SW 1271 (cell line): ENCODE measurements at places on chromosomes 7 and 10.
A peak's percentile ranks its signal among the peaks of the same experiment; 100 is the strongest.

DNA sequence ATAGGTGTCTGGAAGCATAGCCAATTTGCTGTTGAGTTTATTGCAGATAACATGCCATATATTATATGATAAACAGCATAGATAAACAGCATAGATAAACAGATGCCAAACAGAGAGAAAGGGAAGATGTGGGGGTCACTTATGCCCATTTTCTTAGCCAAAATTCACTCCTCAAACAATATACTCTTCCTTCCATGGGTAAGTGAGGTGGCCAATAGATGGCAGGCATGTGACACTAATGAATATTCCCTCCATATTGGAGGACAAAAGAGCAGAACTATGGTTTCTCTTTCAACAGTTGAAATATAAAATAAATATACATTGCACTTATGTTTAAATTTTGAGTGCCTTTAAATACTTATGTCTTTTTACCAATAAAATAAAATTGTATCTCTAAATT lies 1212.8 kb downstream of the REEP3 start:
- peak; percentile 5 for DNase-seq

GRCh38 chr7:6478186-6478585 lies 30.4 kb upstream of the DAGLB start:
- no peak for DNase-seq

DNA sequence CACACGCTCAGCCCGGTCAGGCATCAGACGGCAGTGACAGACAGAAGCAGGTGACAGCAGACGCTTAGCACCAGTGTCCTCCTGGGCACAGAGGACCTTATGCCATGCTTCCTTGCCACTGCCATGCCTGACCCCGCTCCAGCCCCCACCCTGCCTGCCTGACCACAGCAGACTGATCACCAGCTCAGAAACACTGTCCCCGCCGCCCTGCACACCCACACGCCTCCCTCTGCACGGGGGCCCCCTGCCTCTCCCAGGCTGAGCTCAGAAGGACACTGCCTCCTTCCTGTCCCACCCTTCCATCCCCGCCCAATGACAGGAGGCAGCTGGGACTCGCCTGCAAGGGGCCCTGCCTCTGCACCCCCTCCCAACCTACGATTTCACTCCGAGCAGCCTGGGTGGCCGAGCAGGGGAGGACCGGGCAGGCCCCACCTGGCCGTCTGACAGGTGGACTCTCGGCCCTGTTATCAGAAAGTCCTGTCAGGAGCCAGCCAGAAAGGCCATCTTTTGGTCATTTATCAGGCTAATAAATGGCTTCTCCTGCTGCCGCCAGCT lies 183.4 kb downstream of the ELFN1 start:
- no peak for DNase-seq

GRCh38 chr7:55093674-55094073 lies 74.9 kb downstream of the EGFR start:
- no peak for DNase-seq

DNA sequence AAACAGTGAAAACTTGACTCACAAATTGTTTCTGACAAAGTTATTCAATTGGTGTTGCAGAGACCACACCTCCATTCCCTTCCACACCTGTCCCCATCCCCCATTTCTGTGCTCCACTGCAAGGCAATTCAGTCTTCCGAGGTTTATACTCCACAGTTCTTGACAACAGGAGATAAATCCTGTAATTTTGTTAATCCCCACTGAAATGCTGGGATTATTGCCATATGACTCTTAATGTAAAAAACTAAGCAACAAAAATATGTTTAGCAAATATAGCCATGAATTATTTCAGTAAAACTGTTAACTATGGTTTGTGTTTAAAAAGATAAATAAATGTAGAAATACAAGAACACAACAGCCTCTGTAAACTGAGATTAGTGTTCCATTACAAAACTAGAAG lies 170.1 kb upstream of the SEMA3D start:
- no peak for DNase-seq

DNA sequence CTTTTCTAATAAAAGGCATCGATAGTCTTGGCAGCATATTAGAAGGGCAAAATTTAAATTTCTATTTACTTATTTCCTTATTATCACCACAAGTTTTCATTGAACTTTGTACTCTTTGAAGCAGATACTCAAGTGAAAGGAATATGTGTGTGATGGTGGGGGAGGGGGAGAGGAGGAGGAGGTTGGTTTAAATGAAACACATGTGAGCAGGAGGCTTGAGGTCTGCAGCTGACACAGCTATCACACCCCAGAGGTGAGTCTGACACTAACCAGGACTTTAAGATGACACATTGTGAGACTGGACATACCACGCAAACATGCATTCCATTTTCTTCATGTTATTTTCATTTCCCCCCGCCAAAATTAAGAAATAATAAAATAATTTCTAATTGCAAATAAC lies 63.3 kb downstream of the CTTNBP2 start:
- DNase-seq, result no peak

DNA sequence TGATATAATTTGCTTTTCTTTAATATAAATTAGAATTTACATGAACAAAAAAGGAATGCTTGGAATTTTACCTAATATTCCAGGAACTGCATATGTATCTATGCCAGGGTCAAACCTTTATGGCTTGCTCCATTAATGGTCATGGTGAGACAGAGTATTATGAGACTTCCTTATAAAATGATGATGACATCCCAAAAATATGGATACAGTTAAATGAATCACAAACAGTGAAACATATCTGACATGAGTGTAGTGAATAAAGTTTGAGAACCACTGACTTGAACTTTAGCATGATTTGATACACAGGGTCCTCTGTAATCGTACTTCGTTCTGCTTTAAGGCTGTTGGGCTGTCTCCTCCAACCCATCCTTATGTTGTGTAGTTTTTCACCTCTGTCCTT lies 51.8 kb downstream of the MARCHF5 start:
- DNase-seq, result no peak

DNA sequence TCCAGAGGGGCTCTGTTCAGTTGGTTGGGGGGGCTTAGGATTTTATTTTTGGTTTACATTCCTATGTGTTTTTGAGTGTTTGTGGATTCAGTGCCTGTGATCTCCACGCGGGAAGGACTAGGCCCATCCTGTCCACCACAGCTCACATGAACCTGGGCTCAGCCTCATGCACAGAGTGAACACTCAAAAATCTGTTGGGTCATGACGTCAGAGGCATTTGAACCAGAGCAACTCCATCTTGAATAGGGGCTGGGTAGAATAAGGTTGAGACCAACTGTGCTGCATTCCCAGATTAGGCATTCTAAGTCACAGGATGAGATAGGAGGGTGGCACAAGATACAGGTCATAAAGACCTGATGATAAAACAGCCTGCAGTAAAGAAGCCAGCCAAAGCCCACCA lies 133.3 kb downstream of the RAMP3 start:
- no peak for DNase-seq

GRCh38 chr10:34814223-34814912 lies 728 bp downstream of the PARD3 start:
- no peak for DNase-seq

DNA sequence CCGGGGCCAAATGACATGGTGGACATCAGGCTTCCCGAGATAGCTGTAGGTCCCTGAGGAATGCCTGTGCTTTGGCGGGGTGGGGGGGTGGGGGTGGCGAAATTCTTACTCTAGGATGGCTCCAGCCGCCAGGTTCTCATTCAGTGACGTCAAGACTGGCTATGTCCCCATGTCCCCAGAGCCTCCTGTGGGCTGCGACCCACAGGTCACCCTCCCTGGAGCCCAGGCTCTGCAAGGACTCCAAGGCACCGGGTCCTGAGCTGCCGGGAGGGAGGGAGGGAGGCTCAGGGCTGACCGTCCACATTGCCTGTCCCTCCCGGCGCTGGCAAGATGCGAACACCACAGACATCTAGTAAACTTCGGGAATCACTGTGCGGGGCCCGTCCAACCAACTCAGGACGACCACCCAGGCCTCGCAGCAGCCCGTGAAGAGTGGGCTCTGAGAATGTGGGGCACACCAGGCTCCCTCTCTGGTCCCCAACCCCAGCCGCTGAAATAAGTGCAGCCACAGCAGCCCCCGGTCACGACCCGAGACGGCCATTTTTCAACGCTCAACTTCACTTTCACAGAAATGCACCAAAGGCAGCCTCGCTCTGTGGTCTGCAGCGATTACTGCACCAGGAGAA lies 12.6 kb downstream of the GPR146 start:
- no peak for DNase-seq

DNA sequence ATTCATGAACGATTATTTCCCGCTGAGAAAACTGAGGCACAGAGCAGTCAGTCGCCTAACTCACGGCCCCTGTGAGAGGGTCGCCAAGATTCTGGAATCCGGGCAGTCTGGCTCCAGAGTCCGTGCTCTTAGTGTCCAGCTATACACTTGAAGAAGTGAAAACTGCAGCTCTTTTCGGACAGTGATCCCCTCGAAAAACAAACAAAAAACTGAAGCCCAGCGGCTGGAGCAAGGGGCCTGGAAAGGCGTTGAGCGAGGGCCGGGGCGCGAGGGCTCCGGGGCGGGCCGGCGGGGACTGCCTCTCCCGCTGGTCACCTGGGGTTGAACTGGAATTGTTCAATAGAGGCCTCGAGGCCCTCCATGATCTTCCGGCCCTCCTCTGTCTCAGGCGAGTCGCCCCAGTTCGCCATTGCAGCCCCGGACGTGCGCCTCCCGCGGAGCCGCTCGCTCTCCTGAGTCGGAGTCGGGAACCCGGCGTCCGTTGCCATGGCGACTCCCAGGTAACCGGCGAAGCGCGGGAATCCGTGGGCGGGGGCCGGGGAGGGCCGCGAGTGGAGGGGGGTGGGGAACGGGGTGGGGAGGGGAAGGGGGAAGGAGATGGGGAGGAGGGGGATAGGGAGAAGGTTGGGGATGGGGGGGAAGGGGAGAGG lies 881 bp downstream of the C10orf67 start:
- DNase-seq, result no peak

- no peak for DNase-seq
These were observed 75.5 kb upstream of the TRIL start for GRCh38 chr7:29033584-29033983.

- DNase-seq, result no peak
These were observed 882 bp downstream of the IRF5 start for GRCh38 chr7:128938544-128939074.

DNA sequence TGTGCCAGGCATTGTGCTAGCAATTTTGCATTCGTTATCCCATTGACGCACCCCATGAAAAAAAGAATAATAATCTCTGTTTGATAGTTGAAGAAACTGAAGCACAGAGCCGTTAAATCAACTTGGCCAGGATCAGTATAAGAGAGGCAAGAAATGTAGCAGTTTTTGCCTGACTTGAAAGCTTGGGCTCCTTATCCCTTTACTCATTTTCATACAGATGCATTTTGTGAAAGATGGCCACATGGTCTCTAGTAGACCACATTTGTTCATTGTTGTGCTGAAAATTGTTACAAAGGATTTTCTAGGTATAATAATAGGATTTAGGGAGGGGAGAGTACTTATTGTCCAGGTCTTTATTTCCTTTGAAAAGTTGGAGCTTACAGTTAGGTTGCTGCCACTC lies 14.7 kb downstream of the AUTS2 start:
- no peak for DNase-seq

GRCh38 chr7:24971333-24972165 lies 8.4 kb downstream of the OSBPL3 start:
- no peak for DNase-seq

GRCh38 chr7:1512781-1513656 lies 8.8 kb upstream of the INTS1 start:
- no peak for DNase-seq

DNA sequence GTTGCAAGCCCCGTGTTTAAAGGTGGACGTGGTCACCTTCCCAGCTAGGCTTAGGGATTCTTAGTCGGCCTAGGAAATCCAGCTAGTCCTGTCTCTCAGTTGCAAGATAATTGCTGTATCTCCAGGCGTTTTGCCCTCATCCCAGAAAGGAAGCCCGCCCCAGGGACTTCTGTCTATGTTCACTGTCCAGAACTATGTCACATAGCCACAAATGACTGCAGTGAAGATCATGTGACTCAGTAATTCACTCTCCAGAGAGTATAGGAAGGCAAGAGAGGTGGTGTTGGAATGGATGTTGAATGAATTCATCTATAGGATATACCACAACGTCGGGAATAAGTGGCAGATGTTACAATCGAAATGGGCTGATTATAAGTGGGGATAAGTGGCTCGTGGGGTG lies 349 bp upstream of the ERVW-1 start:
- DNase-seq, result no peak

- no peak for DNase-seq
These were observed 31.3 kb upstream of the DAGLB start for GRCh38 chr7:6479067-6479466.

GRCh38 chr10:47063858-47064257 lies 152.6 kb downstream of the PTPN20 start:
- no peak for DNase-seq

DNA sequence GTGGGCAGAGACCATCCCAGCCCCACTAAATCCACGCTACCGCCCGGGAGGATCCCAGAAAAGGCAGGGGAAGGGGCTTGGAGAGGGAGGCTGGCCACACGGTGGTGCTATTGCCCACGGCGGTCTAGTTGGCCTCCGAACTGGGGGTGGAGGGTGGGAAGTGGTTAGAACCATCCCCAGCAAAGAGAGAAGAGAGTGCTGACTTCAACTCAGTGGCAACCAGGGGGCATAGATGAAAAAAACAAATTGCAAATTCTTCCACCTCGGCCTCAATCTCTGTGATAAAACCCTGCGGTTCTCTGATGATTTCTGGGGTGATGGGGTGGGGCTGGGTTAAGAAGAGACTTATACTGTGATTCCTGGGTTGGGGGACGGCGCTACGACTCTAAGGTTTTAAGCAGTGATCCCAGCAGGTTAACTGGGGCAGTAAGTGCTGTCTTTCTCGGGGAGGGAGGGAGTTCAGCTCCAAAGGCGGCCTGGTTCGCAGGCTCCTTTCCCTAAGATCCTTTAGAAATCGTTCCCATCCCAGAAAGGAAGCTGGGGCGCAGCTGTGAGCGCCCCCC lies 154.5 kb upstream of the LYZL2 start:
- DNase-seq, result peak; percentile 34

- no peak for DNase-seq
These were observed 300.8 kb downstream of the TNS3 start for GRCh38 chr7:47281161-47281560.

- DNase-seq, result no peak
These were observed 147.3 kb upstream of the PCBD1 start for GRCh38 chr10:71035511-71036296.

DNA sequence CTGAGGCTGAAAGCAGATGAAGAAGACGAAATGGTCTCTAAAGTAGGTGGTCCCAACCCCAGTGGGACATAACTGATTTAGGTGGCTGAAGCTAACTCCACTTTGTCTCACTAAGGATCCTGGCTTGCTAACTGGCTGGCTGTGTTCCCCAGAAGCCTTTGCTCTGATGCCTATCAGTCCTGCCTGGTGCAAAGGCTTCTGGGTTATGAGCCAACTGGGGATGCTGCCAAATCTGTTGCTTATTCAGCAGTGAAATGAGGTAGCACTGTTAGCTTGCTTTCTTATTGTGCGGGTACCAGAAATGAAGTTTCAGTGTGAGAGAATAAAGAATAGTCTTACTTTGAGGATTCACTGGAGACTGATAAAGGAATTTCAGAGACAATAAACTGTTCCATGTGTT lies 18.1 kb downstream of the PRKG1 start:
- no peak for DNase-seq

DNA sequence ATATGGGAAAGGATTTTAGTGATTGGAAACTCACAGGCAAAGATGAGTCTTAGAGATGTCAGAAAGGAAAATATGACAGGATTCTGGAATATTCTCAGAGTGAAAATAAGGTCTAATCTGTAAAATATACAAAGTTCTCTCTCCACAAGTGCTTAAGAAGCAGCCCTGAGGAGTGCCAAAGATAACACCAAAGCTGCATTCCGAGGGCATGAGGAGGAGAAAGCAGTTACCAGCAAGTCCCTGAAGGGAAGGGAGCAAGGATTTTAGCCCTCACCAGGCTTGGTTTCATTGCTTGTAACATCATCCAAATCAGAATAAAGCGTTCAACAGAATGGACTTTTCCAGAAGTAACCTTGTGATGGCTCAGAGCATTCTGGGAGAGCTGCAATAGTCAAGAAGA lies 31.4 kb upstream of the DLX6 start:
- DNase-seq, result no peak
